ENCODE measurements at places on chromosomes 2 and 18. TPM values are rescaled to one million over a fixed set of nuclear protein-coding genes. Genes with fewer than 3 reads are reported as not detected.

DNA sequence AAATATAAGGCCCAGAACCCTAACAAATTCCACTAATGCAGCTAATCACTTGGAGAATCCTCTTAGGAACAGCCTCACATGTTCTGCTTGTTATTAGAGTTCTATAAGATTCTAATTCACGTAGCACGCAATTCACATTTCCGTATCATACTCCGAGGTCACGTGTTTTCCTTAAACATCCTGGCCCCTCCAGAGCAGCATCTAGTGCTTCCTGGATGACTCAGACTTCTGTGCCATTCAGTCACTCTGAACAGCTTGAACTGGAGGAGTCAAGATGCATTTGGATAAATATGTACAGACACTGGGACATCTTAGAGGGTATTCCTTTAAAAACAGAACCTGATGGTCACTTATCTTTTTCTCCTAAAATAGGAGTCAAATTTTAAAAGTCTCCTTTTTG, 156.5 kb downstream of the MYO5B start:
- no peak for DNase-seq

DNA sequence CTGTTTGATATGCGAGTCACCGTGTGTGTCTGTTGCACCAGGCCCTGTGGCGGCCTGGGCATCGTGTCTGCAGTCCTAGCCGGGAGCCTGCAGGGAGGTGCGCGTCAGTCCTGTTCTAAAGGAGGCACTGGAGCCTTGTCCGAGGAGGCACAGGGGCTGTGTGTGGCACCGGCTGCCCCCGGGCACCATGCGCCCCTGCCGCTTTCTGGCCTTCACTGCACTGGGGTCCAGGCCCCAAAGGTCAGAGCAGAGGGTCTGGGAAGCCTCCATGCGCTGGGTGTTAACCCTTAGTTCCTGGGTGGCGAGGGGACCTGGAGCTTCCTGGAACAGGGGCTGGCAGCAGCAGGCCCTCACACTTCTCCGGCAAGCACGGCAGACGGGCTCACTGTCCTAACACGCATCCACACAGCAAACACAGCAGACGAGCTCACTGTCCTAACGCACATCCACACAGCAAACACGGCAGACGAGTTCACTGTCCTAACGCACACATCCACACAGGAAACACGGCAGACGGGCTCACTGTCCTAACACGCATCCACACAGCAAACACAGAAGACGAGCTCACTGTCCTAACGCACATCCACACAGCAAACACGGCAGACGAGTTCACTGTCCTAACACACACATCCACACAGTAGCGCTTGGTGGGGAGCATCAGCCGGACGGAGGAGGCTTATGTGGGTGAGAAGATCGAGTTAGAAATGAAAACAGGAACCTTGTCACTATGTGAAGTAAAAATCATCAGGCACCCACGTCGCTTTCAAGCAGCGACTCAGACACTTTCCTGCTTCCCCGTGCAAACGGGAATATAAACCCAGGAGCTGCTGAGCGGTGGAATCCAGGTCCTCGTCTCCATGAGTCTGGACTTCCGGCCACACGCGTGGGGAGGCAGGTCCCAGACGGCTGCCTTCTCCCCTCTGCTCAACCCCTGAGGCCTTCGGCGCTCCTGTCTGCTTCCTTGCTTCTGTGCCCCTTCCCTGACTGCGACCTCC, 65.3 kb downstream of the TPO start:
- no peak for DNase-seq

- DNase-seq: no peak
These were observed 19.0 kb downstream of the MBP start for GRCh38 chr18:77113361-77114151.

The FOSL2 gene
- total RNA-seq: 47.3 TPM

- no peak for DNase-seq
These were observed 91.2 kb downstream of the ASAP2 start for GRCh38 chr2:9297807-9298206.

All from CD8-positive, alpha-beta memory T cell (primary cell).